Stimulated activated CD8-positive, alpha-beta memory T cell treated with anti-CD3 and anti-CD28 coated beads, Interleukin-7, amount 100 ng/mL, for 48 hours (primary cell): ENCODE measurements at places on chromosomes 6 and 20.

GRCh38 chr6:112296122-112296521 is 41.8 kb upstream of the LAMA4 start:
- no peak for DNase-seq

DNA sequence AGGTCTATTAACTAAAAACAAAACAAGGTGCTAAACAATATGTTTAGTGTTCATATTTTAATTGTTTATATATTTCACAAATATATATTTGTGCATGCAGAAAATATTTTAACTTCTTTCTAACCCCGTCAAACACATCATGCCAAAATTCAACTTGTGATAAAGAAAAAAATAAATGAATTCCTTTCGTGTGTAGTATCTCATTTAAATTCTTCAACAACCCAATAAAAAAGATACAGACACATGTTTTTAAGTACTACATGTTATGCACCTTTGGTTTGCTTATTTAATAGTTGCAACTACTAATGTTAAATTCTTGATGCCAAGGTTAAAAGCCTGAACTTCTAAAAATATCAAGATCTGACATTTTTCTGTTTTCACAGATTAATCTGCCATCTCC is 252.4 kb downstream of the ESR1 start:
- no peak for DNase-seq

DNA sequence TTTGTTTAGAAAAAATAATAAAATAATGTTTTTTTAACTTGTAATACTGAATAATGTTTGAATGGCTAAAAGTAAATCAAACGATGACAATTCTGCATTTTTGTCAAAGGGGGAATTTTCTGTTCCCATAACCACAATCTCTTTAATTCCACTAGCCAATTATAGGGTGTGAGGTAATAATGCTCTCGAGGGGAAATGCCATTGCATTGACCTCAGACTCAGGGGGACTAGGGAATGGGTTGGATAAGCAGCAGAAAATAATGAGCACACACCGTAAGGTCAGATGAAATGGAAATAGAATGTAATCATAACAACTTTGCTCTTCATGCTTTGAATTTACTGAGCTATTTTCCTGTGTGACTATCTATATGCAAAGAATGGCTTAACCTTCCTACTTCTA is 584.7 kb downstream of the RFPL4B start:
- DNase-seq = no peak

DNA sequence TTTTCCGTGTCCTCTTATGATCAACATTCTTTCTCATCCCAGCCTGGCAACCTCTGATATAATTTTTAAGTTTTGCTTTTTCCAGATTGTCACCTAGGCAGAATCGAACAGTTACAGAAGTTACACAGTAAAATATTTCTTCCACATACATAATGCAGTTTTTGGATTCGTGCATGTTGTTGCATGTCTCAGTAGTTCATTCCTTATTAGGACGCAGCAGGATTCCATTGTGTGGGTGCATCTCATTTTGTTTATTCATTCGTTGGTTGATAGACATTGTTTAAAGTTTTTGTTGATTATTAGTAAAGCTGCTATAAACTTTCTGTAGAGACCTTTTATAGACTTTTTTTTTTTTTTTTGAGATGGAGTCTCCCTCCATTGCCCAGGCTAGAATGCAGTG is 284.3 kb upstream of the FERMT1 start:
- DNase-seq = no peak

DNA sequence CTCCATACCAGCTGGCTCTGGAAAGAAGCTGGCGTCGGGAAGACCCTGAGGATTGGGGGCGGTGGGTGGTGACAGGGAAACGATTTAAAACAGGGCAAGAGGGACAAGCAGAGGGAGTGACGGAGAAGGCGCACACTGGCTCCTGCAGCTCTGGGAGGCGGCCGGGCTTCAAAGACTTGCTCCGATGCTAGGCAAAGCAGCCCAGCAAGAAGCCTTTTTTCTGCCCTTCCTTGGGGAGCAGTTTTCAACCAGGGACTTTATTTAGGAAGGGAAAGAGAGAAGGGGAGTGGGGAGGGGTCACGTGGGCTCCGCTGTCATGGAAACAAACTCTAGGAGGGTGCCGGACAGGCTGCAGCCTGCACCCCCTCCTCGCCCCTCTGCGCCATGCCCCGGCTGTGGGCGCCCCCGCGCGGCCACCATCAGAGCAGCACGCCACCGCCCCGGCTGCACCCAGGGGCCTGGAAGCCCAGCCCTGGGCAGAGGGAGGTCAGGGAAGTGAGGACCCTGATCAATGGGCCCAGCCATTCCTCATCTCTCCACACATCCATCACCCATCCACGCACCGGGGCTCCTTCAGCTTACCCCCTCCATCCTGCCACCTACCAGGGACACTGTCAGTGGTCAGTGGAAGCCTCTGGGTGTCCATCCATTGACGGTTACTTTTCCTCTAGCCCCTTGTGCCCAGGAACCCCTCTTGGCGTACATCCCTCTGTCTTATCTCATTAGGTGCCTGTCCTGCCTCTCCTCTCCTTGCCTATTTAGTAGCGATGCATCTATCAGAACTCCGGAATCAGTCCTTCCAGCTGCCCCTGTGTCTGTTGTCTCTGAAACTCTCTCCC is 66.6 kb upstream of the CCDC167 start:
- DNase-seq = peak; percentile 29
